Activated T-cell treated with anti-CD3 and anti-CD28 coated beads for 1 hour (primary cell): ENCODE measurements at places on chromosomes 1 and 21.

DNA sequence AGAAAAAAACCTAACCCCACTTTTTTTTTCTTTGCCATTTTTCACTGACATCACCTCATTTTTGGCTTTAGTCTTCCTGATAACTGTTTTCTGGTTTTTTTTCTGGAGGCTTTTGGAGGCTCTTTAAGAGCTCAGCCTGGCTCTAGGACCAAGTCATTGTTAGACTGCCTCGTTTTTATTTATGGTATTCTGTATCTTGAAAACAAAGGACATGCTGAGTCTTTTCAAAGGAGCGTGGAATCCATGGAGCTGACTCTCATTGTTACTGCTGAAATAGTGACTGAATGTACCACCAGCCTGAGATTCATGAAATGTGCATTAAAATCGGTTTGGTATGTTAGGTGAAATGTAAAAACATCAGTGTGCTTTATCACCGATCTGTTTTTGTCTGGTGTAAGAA lies 28.0 kb downstream of the RASAL2 start:
- no peak for DNase-seq

- DNase-seq, result no peak
These were observed 21.5 kb upstream of the SLC2A1 start for GRCh38 chr1:42979896-42980800.

DNA sequence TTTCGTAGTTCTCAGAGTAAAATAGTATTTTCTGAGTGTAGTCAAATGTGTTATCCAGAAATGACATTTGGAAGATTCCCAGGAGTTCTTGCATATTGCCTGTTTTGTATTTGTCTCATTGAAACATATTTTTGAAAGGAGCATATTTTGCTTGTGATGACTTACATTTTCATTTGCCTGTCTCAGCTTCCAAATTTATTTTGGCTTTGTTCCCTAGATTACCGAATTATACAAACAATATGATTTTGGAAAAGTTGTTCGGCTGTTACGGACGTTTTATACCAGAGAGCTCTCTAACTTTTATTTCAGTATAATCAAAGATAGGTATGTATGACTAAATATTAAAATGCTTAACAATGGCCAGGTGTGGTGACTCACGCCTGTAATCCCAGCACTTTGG lies 46.0 kb downstream of the IARS2 start:
- no peak for DNase-seq

DNA sequence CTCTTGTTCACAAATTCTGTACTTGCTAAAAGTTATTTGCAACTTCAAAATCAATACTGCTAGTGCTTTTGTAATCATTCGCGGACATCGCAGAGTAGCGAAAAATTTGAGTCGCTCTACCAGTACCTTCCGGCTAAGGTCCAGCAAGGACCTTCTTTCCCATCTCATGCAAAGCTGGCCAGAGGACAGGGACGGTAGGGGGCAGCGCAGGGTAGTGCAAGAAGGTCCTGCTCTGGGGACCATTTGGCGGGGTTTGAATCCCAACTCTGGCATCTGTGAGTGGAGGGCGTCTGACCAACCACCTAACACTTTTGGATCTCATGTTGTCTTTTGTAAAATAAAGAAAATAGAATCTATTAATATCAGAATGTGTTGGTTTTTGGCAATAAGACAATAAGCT lies 258.3 kb downstream of the SPATA17 start:
- DNase-seq, result no peak

GRCh38 chr1:65255035-65255655 lies 54.2 kb upstream of the DNAJC6 start:
- DNase-seq, result no peak

DNA sequence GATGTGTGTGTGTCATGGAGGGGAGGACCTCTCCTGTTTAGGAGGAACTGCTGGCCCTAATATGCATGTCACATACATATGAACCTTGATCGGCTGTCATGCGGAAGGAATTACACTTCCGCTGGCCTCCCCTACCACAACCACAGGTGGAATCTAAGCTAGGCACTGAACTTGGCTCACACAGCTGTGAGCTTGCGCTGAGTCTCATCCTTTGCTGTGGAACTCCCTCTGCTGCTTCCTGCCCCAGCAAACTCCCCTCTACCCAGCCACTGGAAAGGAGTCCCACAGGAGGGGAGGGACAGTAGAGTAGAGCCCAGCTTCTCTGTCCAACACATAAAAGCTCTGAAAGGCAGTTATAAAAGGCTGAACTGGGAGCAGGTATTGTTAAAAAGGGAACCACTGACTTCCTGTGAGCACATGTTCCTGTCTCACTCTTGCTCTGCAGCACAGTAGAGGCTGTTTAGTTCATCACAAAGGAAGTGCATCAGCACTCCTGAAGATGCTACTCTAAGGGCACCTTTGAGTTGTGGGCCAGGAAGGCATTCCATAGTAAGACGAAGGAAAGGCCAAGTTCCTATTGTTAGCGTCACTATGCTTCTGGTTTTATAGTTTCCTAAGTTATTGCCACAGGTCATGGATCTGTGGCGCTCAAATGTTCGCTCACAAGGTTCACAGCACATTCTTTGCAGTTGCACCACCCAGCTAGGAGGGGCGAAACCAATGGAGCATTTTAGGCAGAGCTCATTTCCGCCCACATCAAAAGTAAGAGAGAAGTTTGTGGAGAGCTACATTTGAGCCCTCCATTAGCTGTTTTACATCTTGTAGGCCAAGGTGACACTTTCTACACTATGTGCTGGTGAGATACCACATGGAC lies 17.7 kb upstream of the PTPRC start:
- peak; percentile 42 for DNase-seq

- DNase-seq, result no peak
These were observed 773 bp downstream of the CNST start for GRCh38 chr1:246566813-246567645.

DNA sequence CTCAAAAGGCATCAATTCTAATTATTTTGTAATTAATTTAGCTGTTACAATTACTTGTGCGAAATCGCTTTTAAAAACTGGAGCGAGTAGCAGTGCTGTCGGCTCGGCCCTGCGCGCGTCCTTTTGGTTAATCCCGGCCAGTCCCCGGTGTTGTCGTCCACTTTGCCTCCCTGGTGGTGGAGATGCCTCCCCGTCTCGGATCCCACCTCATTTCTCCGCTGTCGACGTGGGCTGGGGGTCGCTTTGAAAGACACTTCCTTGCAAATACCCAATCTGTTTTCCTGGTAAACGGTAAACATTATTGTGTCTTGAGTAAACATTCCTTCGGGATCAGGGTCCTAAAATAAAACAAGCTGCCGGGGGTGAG lies 3.7 kb downstream of the FOXD3 start:
- DNase-seq, result no peak

DNA sequence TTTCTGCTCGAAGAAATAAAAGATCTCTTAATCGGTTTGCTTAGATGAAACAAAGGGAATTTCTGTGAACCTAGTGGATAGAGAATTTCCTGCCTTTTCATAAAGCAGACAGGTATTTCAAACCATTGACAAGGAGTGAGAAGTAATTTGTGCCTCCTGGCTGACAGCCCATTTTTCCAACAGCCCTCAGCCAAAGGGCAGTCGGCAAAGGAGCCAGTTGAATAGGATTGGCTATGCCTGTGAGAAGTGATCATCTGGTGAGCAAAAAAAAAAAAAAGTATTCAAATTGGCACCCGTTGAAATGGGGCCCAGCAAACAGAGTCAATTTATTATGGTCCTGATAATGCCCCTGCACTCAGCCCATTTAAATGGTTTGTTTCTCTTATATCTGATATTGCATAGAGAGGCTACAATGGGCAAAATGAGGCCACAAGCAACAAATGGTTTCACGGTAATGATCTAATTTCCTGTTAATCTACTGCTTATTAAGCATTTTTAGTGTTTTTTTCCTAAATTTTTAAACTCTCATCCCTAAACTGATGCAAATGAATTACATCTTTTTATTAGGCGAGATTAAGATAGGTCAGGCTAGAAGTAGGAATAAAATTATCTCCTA lies 477.5 kb downstream of the NUF2 start:
- no peak for DNase-seq

GRCh38 chr1:13830616-13831280 lies 130.8 kb downstream of the PRDM2 start:
- DNase-seq, result no peak

DNA sequence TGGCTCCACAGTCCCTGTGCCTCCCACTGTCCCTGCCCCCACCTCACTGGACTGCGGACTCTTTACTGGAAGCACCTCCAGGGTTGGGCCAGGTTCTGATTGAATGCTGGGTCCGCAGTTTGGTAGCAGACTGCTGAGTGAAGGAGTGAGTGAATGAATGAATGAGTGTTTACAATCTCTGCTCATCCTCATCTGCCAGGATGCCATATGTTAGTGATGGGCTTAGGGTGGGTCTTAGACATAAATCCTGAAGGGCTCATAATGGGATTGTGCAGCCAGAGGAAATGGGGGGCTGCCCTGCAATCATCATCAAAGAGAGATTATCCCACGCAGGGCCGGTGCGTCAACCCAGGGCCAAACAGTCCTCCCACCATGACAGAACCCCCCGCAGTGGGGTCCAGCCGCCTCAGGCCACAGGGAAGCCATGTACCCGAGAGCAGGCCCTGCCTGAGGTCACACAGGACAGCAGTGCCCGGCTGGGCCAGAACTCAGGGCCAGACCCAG lies 26.1 kb downstream of the SLC1A7 start:
- no peak for DNase-seq

DNA sequence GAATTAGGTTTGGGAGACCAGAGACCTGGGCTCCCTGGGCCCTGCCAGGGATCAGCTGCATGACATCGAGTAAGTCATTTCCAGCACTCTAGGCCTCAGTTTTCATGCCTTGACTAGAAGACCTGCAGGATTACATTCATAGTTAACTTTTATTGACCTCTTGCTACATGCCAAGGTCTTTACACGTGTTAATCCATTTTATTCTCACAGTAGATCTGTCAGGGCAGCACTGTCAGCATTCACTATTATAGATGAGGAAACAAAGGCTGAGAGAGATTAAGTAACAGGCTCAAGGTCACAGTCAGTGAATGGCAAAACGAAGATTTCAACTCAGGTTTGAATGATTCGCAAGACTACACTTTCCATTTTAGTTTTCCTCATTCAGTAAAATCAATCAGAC lies 37.0 kb downstream of the PGM1 start:
- DNase-seq, result no peak
